CD4-positive, alpha-beta T cell (primary cell): ENCODE measurements at places on chromosomes 3 and 15. TPM values are rescaled to one million over a fixed set of nuclear protein-coding genes. Genes with fewer than 3 reads are reported as not detected.

DNA sequence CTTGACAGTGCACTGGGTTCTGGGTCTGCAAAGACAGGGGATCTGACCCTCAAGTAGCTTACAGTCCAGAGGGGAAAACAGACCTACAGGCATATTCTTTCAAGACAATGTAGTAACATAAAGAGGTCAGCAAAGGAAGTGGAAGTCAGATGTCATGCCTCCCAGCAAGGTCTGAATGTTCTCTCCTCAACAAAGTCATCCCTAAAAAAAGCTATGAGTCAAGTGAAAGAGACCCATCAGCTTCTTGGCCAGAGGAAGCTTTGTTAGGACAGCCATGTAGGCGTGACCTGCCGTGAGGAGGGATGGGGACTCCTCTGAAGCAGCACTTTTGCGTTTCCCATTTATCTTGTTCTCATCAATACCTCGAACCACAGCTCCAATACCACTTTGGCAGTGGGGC is 331.6 kb upstream of the NR2F2 start:
- no peaks in the 10 kb centered on the region for H3K36me3 ChIP-seq
- DNase-seq, result no peak
- no peak overlapping the region for H3K27ac ChIP-seq

GRCh38 chr3:15694628-15695027 is 93.1 kb downstream of the BTD start:
- H3K36me3 ChIP-seq, result peaks cover 24% of the 10 kb centered on the region
- H3K27ac ChIP-seq, result no peak overlapping the region
- no peaks in the 10 kb centered on the region for H3K27me3 ChIP-seq
- H3K4me3 ChIP-seq, result no peak overlapping the region
- DNase-seq, result no peak

FBXO40 gene
- not detected for total RNA-seq

DNA sequence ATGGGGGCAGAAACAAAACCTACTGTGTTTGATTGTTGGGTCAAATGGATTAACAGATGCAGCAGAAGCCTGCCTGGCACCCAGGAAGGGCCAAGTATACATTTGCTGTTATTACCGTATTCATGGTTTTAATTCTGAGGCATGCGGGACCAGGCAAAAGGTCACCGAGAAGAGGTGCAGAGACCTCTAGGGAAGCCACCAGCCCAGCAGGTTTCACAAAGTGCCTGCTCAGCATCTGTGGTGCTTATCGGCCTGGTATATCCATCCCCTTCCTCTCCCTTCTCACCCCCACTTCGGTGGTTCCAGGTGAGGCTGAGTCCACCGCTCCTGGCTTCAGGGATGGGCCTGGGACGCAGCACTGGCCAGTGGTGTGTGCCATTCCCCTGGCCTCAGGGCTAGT is 13.1 kb downstream of the TPRA1 start:
- H3K4me3 ChIP-seq, result no peak overlapping the region
- peaks cover 26% of the 10 kb centered on the region for H3K36me3 ChIP-seq
- DNase-seq, result no peak
- H3K27ac ChIP-seq, result no peak overlapping the region
